ENCODE measurements at places on chromosomes 1 and 21. TPM values are rescaled to one million over a fixed set of nuclear protein-coding genes. Genes with fewer than 3 reads are reported as not detected.

DAB1 gene
- not detected for total RNA-seq

UTP25 gene
- 10.7 TPM for total RNA-seq

- peaks cover 14% of the 10 kb centered on the region for H3K4me1 ChIP-seq
- H3K27ac ChIP-seq, result peak overlapping the region; percentile 86
- peaks cover 36% of the 10 kb centered on the region for H3K36me3 ChIP-seq
- no peak for DNase-seq
- peak overlapping the region; percentile 83 for H3K4me3 ChIP-seq
- no peaks in the 10 kb centered on the region for H3K27me3 ChIP-seq
Measured at GRCh38 chr1:85707267-85707989, 805 bp downstream of the ZNHIT6 start.

SERTAD4 gene
- total RNA-seq, result not detected

GRCh38 chr1:24235921-24236788, 49.1 kb upstream of the IFNLR1 start:
- H3K4me3 ChIP-seq, result no peak overlapping the region
- no peaks in the 10 kb centered on the region for H3K4me1 ChIP-seq
- peaks cover 47% of the 10 kb centered on the region for H3K27me3 ChIP-seq
- H3K36me3 ChIP-seq, result no peaks in the 10 kb centered on the region
- DNase-seq, result no peak
- H3K27ac ChIP-seq, result no peak overlapping the region

GRCh38 chr1:85464497-85465098, 361 bp downstream of the DDAH1 start:
- peaks cover 13% of the 10 kb centered on the region for H3K4me1 ChIP-seq
- no peak for DNase-seq
- no peaks in the 10 kb centered on the region for H3K36me3 ChIP-seq
- no peak overlapping the region for H3K27ac ChIP-seq
- H3K4me3 ChIP-seq, result no peak overlapping the region

- no peaks in the 10 kb centered on the region for H3K4me1 ChIP-seq
- no peak overlapping the region for H3K27ac ChIP-seq
- no peak overlapping the region for H3K4me3 ChIP-seq
Measured at GRCh38 chr21:15164678-15165303, 100.0 kb upstream of the NRIP1 start.

LRRIQ3 gene
- 0.98 TPM for total RNA-seq

DNA sequence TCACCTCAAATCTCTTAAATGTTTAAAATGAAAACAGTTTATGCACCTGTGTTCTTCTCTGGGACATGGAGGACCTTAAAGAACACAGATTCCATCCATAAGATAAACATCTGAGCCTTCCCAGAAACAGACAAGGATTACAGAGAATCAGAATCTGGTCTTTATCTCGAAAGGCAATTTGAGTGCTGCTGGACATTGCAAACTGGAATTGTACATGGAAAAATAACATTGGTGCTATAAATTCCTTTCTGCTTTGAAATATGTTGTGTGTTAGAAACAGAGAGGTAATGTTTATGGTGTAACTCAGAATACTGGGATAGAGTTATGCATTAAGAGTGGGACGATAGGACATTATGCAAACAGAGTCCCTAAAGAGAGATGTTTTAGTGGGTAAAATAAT, 6.6 kb upstream of the DDR2 start:
- no peaks in the 10 kb centered on the region for H3K27me3 ChIP-seq
- H3K36me3 ChIP-seq, result no peaks in the 10 kb centered on the region
- H3K27ac ChIP-seq, result no peak overlapping the region
- peaks cover 13% of the 10 kb centered on the region for H3K4me1 ChIP-seq
- H3K4me3 ChIP-seq, result no peak overlapping the region

DNA sequence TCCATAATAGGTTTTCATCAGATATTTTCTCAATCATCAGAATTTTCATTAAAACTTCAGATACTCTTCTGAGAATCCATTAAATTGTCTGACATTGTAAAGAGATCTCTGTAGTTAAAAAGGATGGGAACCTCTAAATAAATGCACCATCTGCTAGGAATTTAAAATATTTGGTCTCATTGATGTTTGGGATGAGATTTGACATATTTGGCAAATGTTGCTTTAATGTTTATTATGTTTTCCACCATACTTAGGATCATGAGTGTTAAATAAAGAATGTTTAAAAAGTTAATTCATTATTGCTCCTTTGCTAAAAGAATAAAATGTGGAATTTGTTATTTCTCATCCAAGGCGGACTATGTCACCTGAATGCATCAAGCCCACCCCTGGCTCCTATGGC, 85.5 kb upstream of the VANGL1 start:
- no peak for DNase-seq
- H3K36me3 ChIP-seq, result no peaks in the 10 kb centered on the region
- H3K27ac ChIP-seq, result no peak overlapping the region
- no peak overlapping the region for H3K4me3 ChIP-seq
- no peaks in the 10 kb centered on the region for H3K4me1 ChIP-seq
- H3K27me3 ChIP-seq, result no peaks in the 10 kb centered on the region

KRTAP19-7 gene
- total RNA-seq, result not detected

DNA sequence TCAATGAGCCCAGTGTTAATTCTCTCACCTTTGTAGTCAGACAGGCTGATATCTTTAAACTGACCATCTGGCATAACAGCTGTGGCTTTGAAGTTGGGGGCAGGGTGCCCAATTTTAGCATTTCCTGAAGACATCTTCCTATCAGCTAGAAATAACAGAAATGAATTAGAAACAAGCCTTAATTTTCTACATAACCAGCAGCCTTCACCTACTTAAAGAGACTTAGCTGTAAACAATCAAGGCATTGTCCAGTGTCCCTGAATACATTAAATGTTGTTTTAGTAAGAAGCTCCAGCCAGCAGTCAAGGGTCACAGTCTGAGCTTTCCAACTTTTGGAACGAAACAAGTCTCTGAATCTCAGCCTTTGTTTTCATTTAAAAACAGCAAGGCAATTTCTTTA, 2.8 kb downstream of the PRDX1 start:
- H3K36me3 ChIP-seq, result peaks cover 56% of the 10 kb centered on the region
- H3K4me3 ChIP-seq, result peak overlapping the region; percentile 96
- H3K27ac ChIP-seq, result no peak overlapping the region
- DNase-seq, result no peak
- no peaks in the 10 kb centered on the region for H3K27me3 ChIP-seq
- H3K4me1 ChIP-seq, result peaks cover 29% of the 10 kb centered on the region

RGS4 gene
- total RNA-seq, result not detected

DNA sequence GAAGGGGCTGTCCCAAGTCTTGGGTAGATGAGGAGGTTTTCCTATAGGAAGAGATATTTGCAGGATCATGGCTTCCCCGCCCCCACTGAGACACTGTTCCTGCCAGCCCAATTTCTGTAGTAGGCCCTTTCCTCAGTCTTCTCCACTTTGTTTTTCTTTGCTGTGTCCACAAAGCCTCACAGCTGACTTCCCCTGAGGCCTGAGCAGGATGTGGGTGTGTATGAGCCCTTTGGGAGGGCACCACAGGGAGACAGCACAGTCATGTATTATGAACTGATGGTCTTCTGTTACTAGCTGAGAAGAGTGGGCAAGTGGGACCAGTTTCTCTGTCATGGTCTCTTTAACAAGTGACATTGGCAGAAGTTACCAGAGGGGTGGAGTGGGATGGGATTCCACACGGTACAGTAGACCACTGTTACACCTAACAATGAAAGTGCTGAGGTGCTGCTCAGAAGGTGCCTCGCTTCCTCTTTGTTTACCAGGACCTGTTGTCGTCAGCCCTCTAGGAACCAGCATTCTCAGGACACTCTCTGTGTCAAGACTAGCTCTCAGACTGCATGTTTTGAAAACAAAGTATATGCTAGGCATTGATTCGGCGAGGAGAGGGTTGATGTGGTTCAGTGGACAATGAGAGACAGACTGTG, 253.8 kb upstream of the HOOK1 start:
- no peak for DNase-seq
- H3K27ac ChIP-seq, result no peak overlapping the region
- no peaks in the 10 kb centered on the region for H3K4me1 ChIP-seq
- no peaks in the 10 kb centered on the region for H3K27me3 ChIP-seq

GRCh38 chr1:89786628-89787214, 34.1 kb upstream of the LRRC8D start:
- no peak for DNase-seq
- H3K4me3 ChIP-seq, result no peak overlapping the region
- peaks cover 7% of the 10 kb centered on the region for H3K4me1 ChIP-seq
- H3K36me3 ChIP-seq, result no peaks in the 10 kb centered on the region
- no peak overlapping the region for H3K27ac ChIP-seq

DNA sequence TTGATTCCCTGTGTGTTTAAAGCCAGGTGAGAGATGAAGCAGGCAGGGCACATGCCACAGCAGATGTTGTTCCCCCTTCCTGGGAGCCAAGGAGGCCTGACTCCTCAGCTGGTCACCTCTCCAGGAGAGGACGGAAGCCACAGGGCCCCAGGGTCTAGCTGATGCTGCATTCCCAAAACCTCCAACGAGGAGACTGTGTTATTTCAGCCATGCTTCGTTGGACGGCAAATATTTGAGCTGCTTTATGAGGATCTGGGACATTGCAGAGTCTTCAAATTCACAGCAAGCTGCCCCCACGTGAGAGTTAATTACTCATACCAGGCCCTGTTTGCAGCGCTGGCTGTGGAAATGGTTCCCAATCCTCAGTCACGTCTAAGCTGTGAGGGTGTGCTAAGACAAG, 85.3 kb downstream of the CDC7 start:
- H3K4me3 ChIP-seq, result no peak overlapping the region
- peaks cover 5% of the 10 kb centered on the region for H3K4me1 ChIP-seq
- no peak overlapping the region for H3K27ac ChIP-seq

DNA sequence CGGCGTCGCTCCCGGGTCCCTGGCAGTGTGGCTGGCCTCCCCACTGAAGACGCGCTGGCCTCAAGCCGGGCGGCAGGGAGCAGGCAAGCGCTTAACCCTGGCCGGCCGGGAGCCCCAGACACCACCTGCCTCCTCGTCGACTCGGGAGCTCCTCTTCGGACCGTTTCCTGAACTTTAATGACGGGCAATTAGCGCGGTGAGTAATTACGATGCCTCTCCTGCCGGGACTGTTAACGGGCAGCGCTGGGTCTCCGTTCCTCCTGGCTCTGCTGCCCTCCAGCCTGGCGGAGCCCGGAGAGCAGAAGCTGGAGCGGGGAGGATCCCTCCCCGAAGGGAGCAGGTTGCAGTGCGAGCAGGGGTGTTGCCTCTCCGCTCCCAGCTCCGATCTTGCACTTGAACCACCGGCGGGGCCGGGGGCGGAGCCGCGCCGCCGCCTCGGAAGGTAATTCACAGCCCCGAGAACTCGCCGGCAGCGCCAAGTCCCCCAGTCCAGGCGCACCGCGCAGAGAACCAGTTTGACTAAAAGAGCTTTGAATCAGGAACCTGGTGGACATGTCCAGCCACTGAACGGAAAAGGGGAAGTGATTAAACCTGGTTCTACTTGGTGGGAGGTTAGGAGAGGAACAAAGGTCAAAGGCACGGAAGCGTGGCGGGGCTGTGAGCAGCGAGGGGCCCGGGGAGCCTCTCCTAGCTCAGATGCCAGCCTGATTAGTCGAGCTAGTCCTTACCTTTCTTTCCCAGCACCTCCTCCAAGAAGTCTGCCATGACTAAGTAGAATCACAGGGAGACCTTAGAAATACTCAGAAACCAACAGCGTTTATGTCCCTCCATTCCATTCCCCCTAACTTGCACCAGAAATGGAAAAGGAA, 18.3 kb upstream of the PLEKHA6 start:
- H3K36me3 ChIP-seq, result no peaks in the 10 kb centered on the region
- no peak overlapping the region for H3K4me3 ChIP-seq
- DNase-seq, result peak; percentile 62
- H3K27ac ChIP-seq, result no peak overlapping the region

GRCh38 chr1:246382589-246383238, 124.4 kb downstream of the SMYD3 start:
- H3K27ac ChIP-seq, result no peak overlapping the region
- no peak overlapping the region for H3K4me3 ChIP-seq
- no peaks in the 10 kb centered on the region for H3K36me3 ChIP-seq

DNA sequence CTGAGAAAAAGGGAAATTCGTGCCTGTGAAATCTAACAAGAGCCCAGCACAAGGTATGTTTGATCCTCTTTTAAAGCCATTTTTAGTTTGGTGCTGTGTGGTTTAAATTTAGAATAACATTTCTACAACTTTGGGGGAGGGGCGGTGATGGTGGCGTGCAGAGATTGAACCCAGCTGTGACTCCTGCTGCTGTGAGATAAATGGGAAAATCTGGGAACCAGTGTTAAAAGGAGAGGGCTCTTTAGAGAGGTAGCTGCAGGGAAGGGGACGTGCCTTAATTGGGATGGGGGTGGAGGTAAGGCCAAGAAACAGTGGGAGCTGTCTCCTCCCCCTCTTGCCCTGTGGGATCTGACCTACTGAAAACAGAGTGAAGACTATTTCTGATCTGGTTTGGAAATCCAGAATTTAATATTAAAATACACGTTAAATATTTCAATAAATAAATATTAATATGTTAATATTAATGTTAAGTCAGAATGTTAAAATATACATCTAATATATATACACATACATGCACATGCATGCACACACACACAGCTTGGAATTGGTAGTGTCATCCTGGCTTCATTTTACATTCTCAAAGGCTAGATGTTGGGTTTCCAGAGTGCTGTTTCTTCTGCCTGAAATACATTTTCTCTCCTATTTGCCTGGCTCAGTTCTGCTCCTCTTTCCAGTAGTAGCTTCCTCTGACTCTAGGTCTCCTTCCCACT, 30.1 kb upstream of the DNAJC6 start:
- DNase-seq, result no peak
- H3K36me3 ChIP-seq, result peaks cover 33% of the 10 kb centered on the region
- H3K4me1 ChIP-seq, result peaks cover 15% of the 10 kb centered on the region
- H3K27me3 ChIP-seq, result no peaks in the 10 kb centered on the region
- H3K4me3 ChIP-seq, result no peak overlapping the region

DNA sequence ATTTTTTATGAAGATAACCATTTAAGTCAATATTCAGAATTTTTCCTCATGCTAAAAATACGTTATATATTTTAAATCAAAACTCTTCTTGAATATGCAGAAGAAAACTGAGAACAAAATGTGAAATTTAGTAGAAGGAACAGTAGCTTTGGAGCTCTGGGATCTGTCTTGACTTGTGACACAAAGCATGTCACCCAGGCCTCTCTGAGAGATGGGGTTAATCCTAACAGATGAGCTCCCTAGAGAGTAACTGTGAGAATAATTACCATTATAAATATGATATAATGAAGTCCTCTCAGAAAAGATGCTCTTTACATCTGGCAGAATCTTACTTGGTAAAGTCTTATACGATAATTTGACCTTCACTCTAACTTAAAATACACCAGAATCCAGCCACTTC, 272.0 kb downstream of the PTPRC start:
- DNase-seq, result no peak
- H3K27ac ChIP-seq, result no peak overlapping the region
- no peaks in the 10 kb centered on the region for H3K27me3 ChIP-seq
- no peaks in the 10 kb centered on the region for H3K4me1 ChIP-seq
- no peaks in the 10 kb centered on the region for H3K36me3 ChIP-seq
- H3K4me3 ChIP-seq, result no peak overlapping the region

Measured in K562 (cell line).